ENCODE measurements at places on chromosomes 3 and 15. TPM values are rescaled to one million over a fixed set of nuclear protein-coding genes. Genes with fewer than 3 reads are reported as not detected.

DNA sequence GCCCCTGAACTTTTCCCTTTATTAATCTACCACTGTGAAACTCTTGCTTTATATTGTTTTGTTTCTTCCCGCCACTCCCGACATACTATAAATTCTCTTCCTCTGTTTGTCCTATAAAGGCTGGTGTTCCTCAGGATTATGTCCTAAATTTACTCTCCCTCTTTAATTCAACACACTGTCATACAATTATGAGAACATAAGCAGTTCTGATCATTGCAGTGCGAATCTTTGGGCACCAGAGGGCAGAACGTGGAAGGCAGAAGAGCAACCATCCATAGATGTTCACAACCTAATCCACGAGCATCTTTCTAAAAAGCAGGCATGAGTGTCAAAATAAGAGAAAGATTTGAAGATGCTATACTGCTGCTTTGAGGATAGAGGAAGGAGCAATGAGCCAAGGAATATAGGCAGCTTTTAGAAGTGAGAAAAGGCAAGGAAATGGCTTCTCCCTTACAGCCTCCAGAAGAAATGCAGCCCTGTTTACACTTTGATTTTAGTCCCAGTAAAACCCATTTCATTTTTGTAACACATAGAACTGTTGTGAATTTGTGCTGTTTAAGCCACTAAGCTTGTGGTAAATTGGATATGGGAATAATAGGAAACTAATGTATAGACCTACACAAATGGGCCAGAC, 179.4 kb downstream of the GBE1 start:
- H3K36me3 ChIP-seq = no peaks in the 10 kb centered on the region
- H3K4me1 ChIP-seq = no peaks in the 10 kb centered on the region
- H3K27ac ChIP-seq = no peak overlapping the region
- no peak for DNase-seq
- H3K27me3 ChIP-seq = no peaks in the 10 kb centered on the region

- DNase-seq = no peak
- no peaks in the 10 kb centered on the region for H3K4me1 ChIP-seq
- no peak overlapping the region for H3K27ac ChIP-seq
- H3K36me3 ChIP-seq = no peaks in the 10 kb centered on the region
- H3K4me3 ChIP-seq = no peak overlapping the region
Measured at GRCh38 chr3:140131895-140132294, 196.9 kb downstream of the CLSTN2 start.

Gene ATP13A5
- not detected for total RNA-seq

Gene KLHL40
- total RNA-seq = not detected

Data from H9 (cell line).